ENCODE measurements at places on chromosomes 3 and 15.

DNA sequence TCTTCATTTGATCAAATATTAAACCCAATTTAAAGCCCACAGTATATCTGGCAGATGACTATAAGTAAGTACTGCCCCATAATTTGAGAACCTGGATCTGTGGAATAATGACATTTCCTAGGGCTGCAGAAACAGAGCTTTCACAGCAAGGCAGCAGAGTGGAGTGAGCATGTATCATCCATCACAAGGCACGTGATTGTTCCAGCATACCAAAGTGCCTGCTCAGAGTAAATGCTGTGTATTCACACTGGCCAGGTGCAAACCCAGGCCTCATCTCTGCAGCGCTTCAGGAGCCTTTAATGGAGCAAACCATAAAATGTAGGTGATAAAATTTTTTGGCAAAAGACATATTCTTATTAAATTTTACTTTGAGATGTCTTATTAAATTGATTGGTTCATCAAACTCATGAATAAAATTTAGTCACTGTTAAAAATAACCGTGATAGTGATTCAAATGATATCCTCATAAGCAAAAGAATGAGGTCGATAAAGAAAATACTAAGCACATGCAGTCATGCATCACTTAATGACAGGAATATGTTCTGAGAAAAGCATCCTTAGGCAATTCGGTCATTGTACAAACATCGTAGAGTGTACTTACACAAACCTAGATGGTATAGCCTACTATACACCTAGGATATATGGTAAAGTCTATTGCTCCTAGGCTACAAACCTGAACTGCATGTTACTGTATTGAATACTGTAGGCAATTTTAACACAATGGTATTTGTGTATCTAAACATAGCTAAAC, 99.3 kb upstream of the SLC24A5 start:
- no peak for DNase-seq

DNA sequence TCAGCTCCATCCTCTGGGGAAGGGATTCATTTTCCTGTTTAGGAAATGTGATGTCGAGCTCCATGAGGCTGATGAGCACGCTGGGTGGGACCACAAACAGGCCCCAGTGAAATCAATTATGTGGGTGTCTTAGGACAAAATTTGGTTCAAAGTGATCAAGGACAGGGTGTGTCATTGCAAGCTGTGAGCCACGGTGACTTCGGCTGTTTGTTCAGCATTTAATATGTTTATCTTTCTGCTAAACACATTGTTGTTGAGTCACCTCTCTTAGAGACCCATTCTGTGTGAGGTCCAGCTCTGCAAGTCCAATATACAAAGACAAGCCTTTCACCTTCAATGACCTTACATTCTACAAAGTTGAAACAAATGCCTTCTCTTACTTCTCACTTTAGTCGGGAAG, 41.3 kb downstream of the SSR3 start:
- DNase-seq, result no peak

DNA sequence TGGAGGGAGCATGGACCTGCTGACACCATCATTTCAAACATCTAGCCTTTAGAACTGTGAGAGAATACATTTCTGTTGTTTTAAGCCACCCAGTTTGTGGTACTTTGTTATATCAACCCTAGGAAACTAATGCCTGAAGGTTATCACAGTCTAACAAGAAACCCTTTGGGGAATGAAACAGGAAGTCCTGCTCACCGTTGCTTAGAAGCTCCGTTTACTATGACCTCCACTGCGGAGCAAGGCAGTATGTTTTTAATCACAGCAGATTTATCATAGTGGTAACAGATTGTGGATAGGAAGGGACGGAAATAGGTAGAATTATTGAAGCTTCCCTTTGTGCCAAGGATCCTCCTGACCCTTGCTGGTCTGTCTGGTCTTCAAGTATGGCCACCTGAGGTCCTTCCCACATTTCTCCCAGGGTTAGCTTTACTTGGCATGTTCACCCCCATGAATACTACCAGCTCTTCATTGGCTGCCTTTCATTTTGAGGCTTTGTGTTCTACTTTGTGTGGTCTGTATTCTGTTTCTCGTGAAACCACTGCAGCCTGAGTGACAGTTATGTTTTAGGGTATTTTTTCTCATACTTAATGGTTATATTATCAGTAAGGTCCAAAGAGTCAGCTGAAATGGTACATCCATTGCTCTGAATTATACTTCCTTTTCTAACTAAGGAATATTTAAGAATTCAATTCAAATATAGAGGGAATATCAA, 201.6 kb downstream of the CHST2 start:
- no peak for DNase-seq

- no peak for DNase-seq
These were observed 1034.6 kb downstream of the DIPK2A start for GRCh38 chr3:145006271-145006670.

DNA sequence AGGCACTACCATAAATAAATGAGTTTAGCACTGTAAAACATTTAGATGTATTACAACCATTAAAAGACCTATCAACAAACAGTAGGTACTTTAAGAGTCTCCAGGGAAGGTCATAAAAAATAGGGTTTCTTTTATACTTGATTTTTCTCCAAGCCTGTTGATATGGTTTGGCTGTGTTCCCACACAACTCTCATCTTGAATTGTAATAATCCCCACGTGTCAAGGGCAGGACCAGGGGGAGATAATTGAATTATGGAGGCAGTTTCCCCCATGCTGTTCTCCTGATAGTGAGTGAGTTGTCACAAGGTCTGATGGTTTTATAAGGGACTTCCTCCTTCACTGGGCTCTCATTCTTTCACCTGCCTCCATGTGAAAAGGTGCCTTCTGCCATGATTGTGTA, 468.9 kb upstream of the UBE2E2 start:
- no peak for DNase-seq

All from CD4-positive, alpha-beta T cell treated with Interleukin-6 for 4 hours (primary cell).